Bronchial smooth muscle cell (primary cell): ENCODE measurements at places on chromosomes 3 and 15. TPM values are rescaled to one million over a fixed set of nuclear protein-coding genes. Genes with fewer than 3 reads are reported as not detected.

Gene CCDC9B
- total RNA-seq: 6.0 and 18.8 TPM in 2 replicates

Gene CCDC33
- 0.16 TPM in 1 of 2 replicates, not detected in the other for total RNA-seq

Gene NLGN1
- total RNA-seq: 1.9 and 2.9 TPM in 2 replicates

Gene GATA2
- total RNA-seq: 4.7 and 7.6 TPM in 2 replicates

Gene P3H2
- 2.6 and 4.3 TPM in 2 replicates for total RNA-seq

Gene CCR1
- total RNA-seq: 0.63 and 1.5 TPM in 2 replicates

Gene HTR3E
- total RNA-seq: not detected in 2 replicates

Gene CNTN3
- 0.17 and 0.32 TPM in 2 replicates for total RNA-seq

Gene SNX1
- total RNA-seq: 40.8 and 42.0 TPM in 2 replicates

Gene PIGBOS1
- 5.8 and 8.0 TPM in 2 replicates for total RNA-seq

Gene CD200R1L
- total RNA-seq: under 0.01 TPM in 1 of 2 replicates, not detected in the other

Gene DIPK2A
- 49.8 and 118 TPM in 2 replicates for total RNA-seq

Gene PAK6
- under 0.01 and 0.16 TPM in 2 replicates for total RNA-seq

Gene UMPS
- total RNA-seq: 25.2 and 29.0 TPM in 2 replicates

Gene RBMS3
- total RNA-seq: 43.2 and 50.8 TPM in 2 replicates

Gene OCA2
- total RNA-seq: not detected in 2 replicates

Gene ACAD9
- 30.7 and 36.7 TPM in 2 replicates for total RNA-seq

Gene CHL1
- under 0.01 and 16.2 TPM in 2 replicates for total RNA-seq

Gene TNFSF10
- 9.2 and 9.6 TPM in 2 replicates for total RNA-seq

Gene SLC22A14
- under 0.01 and 0.17 TPM in 2 replicates for total RNA-seq

Gene ANKRD34C
- not detected in 2 replicates for total RNA-seq

Gene AGBL1
- not detected in 2 replicates for total RNA-seq

Gene FGF12
- total RNA-seq: under 0.01 TPM in 1 of 2 replicates, not detected in the other

Gene TMEM45A
- 13.7 and 25.4 TPM in 2 replicates for total RNA-seq

Gene TRH
- not detected in 2 replicates for total RNA-seq
